ENCODE measurements at places on chromosomes 13 and 19.

GRCh38 chr13:73671011-73671410 is 463.2 kb downstream of the KLF12 start:
- no peak for DNase-seq

DNA sequence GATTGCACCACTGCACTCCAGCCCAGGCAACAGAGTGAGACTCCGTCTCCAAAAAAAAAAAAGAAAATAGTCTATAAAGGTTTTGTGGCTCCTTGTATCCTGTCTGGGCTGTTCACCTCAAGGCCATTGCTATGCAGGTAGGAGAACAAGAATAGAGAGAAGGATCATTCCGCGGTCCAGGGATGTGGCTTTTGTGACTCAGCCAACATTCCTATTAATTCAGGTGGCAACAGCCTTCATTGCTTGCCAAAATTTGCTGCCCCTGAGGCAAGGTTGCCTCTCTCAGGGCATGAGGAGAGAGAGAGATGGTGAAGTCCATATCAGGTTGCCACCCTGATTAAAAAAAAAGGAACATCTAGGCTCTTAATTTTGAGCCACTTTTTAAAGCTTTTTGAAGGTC is 8.0 kb downstream of the ZNF551 start:
- DNase-seq, result no peak

DNA sequence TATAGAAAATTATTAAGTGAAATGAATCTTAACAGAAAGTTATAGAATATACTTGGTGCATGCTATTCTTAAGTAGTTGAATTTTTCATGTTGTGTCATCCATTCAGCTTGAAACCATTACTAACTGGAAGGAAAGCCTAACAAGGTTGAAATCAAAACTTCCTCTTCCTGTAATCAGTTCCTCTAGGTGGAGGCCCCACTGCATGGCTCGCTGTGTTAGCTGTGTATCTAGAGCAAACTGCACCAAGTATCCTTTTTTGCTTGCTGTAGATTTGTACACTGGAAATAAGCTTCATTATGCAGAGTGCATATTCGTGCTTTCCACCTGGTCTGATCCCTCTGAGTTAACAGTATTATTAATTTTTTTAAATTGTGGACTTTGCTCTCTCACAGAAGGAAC is 1146.1 kb downstream of the EFNB2 start:
- DNase-seq, result no peak

DNA sequence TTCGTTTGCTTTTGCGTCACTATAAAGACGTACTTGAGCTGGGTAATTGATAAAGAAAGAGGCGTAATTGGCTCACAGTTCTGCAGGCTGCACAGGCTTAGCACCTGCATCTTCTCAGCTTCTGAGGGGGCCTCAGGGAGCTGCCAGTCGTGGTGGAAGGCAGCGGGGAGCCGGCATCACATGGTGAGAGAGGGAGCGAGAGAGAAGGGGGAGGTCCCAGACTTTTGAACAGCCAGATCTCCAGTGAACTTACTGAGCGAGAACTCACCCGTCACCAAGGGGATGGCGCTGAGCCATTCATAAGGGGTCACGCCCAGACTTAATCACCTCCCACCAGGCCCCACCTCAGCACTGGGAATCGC is 58.7 kb upstream of the F7 start:
- DNase-seq, result no peak

DNA sequence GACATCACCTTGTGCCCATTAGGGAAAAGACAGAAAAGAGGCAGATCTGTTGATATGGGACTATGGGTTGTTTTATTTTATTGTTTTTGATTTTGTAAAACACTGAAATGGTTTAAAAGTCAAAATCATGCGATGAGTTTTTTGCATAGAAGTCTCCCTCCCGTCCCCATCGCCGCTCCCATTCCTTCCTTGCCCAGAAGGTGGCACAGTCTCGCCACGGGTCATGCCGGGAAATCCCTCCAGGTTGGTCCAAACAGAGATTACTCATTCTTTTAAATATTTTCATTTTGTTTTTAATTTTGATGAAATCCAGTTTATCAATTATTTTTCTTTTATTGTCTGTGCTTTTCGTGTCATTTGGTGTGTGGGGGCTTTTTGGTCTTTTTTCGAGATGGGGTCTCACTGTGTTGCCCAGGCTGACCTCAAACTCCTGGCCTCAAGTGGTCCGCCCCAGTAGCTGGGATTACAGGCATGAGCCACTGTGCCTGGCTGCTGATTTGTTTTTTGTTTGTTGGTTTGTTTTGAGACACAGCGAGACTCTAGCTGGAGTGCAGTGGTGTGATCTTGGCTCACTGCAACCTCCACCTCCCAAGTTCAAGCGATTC is 9.2 kb downstream of the PGPEP1 start:
- no peak for DNase-seq

- DNase-seq, result no peak
Measured at GRCh38 chr13:36879218-36879938, 40.7 kb downstream of the SMAD9 start.

- no peak for DNase-seq
Measured at GRCh38 chr13:66887088-66887487, 343.0 kb downstream of the PCDH9 start.

- peak; percentile 84 for DNase-seq
Measured at GRCh38 chr19:38852231-38853044, 2.7 kb upstream of the HNRNPL start.
